ENCODE measurements at places on chromosomes 6 and 20.

- DNase-seq = no peak
Observed at GRCh38 chr6:105072798-105073199, 107.0 kb downstream of the POPDC3 start.

- DNase-seq = no peak
Observed at GRCh38 chr6:84332139-84333034, 104.9 kb upstream of the CEP162 start.

GRCh38 chr6:139407718-139408222 lies 33.3 kb upstream of the CITED2 start:
- no peak for DNase-seq

GRCh38 chr6:3504938-3505805 lies 48.3 kb upstream of the SLC22A23 start:
- no peak for DNase-seq

DNA sequence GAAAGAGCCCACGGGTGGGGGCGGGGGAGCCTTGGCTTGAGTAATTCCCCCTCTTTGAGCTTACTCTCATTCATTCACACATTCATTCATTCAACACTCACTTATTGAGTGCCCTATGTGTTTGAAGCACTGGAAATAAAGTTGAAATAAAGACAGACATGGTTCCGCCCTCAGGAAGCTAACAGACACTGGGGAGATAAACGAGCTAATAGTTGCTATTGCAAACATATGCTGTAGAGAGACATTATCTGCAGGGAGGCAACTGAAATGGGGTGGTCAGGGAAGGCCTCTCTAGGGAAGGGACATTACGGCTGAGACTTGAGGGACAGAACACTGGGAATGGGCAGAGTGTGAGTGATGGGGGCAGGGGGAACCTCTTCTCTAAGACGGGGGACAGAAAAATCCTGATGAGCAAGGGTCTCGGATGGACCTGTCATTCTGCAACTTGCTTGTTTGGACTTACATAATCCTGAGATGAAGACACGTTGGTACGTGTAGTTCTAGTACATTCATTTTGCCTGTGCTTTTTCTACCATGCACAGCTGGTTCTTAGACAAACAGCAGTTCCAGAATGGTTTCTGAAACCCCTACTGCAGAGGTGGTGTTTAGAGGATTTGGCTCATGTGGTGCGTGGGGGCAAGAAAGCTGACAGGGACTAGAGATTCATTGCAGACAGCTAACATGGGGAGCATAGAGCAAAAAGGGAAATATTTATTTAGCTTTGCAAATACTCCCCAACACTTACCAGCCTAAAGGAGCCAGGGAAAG lies 71.1 kb upstream of the BLCAP start:
- DNase-seq = no peak

- DNase-seq = no peak
Observed at GRCh38 chr6:126907996-126908395, 210.5 kb upstream of the RSPO3 start.

DNA sequence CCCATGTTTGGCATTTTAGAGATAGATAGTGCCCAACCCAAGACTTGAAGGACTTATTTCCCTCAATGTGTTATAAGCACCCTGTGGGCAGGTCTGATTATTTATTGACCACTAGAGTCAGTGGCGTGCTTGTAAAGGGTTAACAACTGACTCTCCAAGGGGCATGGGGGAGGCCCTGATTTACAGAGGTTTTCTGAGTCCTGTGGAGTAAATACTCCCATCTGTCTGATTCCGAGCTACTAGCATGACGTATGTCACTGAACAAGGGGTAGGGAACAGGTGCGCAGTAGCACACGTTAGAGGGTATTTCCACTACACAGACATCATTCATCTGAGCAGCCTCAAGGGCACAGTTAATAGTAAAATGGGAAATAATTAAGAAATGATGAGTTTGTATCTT lies 17.4 kb upstream of the TRAM2 start:
- no peak for DNase-seq

DNA sequence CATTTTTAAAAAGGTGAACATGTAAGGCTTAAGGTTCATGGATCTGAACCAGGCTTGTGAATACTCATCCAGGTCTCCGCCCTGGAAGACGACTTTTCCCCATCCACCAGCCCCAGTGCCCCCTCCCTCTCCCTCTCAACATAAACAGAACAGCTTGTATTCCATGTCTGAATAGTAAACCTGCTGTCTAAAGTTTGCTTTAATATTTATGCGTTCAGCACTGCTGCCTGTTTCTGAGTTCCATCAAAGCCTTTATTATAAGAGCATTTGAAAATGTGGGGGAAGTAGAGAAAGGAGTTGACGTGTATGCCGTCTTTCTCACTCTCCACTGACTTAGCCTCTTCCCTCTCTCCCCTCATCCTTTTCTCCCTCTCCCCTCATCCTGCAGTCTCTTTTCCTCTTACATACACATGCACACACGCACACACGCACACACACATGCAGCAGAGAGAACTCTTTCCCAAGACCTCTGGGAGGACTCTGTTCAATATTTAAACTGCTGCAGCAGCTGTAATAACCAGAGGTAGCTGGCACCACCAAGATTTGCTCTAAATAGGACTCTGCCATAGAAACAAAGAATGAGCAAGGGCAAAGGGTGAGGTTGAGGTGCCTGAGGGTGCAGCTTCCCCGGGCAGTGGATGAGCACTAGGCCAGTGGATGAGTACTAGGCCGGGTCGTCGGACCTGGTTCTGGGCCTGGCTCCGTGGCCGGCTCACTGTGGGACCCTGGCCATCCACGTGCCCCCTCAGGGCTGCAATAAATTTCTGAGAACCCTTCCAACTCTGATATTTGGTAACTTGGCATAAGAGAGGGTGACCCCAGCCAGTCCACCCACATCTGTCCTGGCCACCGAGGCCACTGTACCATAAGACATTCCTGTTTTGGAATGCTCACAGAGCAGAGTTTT lies 35.4 kb upstream of the VSTM2L start:
- DNase-seq = no peak

- DNase-seq = no peak
Observed at GRCh38 chr6:122620902-122621301, 10.7 kb downstream of the PKIB start.

DNA sequence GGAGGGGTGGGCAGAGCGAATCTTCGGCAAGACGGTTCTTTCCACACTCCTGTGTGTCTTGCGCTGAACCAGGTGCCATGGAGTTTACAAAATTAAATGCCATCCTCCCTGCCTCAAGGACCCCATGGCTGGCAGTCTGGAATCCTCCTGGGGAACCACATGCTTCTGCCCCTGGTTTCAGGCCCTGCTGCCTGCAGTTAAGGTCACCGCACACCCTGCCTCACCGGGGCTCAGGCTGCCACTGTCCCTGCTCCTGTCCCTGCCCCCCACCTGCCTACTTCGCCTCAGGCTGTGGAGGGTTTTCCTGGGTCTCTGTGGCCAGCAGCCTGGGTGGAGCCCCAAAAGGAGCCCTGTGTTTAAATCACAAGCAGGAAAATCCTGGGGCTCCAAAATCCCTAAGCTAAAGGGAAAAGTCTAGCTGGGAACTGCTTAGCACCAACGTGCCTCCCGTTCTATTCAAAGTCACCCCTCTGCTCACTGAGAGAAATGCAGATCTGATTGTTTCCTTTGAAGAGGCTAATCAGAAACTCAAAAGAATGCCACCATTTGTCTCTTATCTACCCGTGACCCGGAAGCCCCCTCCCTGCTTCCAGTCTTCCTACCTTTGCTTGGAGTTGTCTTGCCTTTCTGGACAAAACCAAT lies 10.6 kb upstream of the TTLL2 start:
- no peak for DNase-seq

DNA sequence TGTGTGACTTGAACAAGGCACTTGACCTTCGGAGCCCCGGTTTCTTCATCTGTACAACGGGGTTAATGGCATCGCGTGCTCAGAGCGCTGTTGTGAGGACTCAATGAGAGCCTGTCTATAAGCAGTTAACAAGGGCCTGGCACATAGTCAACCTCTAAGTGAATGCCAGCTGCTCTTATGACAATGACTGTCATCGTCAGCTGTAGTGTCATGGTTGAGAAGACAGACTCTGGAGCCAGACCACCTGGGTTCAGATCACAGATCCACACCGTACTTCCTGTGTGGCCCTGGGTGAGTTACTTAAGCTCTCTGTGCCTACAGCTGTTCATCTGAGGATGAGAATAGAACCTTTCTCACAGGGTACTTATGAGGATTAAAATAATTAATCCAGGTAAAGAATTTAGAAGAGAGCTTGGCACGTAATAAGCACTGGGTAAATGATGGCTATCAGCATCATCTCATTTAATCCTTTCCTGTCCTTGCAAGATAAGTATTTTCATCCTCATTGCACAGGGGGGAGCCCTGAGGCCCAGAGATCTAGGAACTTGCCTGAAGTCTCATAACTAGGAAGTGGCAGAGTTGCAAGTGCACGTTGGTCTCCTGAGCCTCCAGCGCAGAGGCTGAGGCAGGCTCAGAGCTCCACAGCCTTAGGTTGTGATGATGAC lies 105.3 kb downstream of the EYA2 start:
- DNase-seq = no peak

- no peak for DNase-seq
Observed at GRCh38 chr6:113920663-113921267, 50.2 kb downstream of the HDAC2 start.

- DNase-seq = no peak
Observed at GRCh38 chr20:20463933-20464374, 96.0 kb downstream of the INSM1 start.
